Activated CD8-positive, alpha-beta T cell treated with anti-CD3 and anti-CD28 coated beads for 36 hours (primary cell): ENCODE measurements at places on chromosomes 1 and 21. TPM values are rescaled to one million over a fixed set of nuclear protein-coding genes. Genes with fewer than 3 reads are reported as not detected.
A peak's percentile ranks its signal among the peaks of the same experiment; 100 is the strongest.

Gene IFT25
- total RNA-seq, result 63.5 TPM

Gene KCNJ9
- not detected for total RNA-seq

Gene MROH9
- total RNA-seq, result not detected

Gene VCAM1
- total RNA-seq, result 1.1 TPM

DNA sequence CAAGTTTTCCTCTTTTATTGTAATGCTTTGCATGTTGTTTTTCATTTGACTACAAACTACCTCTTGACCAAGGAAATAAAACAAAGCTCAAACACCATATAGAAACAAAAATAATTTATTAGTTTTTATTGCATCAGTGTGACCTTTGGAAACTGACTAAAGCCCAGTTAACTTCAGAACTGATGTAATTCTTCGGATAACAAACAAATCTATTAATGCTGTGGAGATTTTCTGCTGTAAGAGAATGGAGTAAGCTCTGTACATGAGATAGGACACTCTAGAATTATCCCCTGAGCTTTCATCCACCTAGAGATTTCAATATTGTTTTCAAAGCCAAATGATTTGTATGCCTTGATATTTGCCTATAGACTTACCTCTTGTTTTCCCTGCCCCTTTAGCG, 154.0 kb upstream of the KCNK2 start:
- no peak for DNase-seq

Gene SLC44A3
- not detected for total RNA-seq

Gene NUDT4B
- total RNA-seq, result not detected

DNA sequence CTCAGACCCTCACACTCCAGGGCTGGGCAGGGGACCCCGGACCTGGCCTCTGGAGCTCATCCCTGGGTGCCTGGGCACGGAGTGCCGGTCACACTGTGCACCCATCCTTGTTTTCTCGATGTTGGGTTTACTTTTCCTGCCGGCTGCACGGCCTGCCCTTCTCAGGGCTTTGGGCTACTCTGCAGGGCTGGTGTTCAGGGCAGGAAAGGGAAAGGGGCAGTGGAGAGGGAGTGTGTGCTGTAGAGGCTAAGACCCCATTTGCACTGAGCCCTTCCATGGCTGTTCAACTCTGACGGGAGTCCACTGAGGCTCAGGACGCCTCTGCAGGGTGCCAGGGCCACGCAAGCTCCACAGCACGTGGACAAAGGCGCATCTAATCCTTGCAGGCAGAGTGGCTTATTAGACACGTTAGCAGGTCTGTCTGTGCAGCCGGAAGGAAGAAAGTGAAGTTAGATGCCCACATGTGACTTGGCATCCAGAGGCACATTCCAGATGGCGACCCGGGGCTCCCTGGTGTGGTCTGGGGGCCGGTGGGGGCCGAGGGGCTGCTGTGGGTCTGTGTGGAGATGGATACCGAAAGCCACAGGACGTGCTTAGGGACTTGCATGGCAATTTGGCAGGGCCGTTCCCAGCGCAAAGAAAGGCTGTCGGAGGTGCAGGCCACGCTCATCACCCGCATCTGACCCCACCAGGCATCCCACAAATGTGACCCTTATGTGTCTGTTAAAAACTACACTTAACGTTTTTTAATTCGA, 33.6 kb downstream of the COL18A1 start:
- DNase-seq, result no peak

DNA sequence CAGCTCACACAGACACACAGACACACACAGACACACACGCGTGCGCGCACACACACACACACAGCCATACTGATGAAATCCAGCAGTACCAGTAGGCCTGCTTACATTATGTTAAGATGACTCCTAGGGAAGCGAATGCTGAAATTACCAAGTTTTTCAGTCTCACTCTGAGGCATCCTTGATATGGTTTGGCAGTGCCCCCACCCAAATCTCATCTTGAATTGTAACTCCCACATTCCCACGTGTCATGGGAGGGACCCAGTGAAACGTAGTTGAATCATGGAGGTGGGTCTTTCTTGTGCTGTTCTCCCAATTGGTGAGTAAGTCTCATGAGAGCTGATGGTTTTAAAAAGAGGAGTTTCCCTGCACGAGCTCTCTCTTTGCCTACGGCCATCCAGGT, 64.1 kb downstream of the TIAM1 start:
- DNase-seq, result no peak

GRCh38 chr21:38202811-38203210, 54.0 kb upstream of the KCNJ15 start:
- DNase-seq, result no peak

DNA sequence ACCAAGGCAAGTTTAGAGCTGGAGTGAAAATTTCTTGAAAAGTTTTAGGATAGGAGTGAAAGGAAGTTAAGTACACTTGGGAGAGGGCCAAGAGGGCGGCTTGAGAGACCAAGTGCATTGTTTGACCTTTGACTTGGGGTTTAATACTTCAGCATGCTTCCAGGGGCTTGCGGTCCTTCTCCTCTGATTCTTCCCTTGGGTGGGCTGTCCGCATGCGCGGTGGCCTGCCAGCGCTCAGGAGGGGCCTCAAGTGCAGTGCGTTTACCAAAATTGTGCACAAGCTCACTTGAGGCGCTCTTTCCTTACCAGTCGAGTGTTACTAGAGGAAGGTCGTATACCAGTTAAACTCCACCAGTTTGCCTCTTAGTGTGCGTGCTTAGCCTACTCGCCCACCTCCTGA, 91.3 kb upstream of the LYST start:
- DNase-seq, result no peak

DNA sequence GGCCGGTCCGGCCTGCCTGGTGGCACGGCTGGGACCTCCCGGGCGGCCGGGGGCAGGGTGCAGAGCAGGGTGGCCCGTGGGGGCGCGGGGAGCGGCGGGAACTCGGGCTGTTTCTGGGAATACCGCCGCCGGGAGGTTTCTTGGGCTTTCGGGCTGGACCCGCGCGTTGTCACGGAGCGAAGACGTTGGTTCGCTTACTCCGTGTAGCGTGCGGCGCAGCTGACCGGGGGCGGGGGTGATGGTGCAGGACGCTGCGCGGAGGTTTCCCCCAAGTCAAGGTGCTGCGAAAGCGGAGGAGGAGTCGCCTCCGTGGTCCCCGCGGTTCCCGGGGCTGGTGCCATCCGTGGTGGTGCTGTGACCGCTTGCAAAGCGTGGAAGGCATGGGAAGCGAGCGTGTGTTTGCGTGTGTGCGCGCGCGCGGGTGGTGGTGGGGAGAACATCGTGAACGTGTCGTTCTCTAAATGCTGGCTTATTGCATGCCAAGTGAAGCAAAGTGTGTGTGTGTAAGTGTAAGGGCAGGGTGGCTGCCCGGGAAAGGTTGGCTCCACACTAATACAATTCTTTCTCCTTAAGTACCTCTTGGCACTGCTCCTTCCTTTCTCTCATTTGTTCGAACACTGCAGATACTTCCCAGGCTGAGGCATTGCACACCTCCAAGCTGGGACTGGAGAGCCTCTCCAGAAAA, 1.1 kb downstream of the RYR2 start:
- DNase-seq, result peak; percentile 12

Gene GUCA2A
- not detected for total RNA-seq

Gene C1orf122
- total RNA-seq, result 17.9 TPM

DNA sequence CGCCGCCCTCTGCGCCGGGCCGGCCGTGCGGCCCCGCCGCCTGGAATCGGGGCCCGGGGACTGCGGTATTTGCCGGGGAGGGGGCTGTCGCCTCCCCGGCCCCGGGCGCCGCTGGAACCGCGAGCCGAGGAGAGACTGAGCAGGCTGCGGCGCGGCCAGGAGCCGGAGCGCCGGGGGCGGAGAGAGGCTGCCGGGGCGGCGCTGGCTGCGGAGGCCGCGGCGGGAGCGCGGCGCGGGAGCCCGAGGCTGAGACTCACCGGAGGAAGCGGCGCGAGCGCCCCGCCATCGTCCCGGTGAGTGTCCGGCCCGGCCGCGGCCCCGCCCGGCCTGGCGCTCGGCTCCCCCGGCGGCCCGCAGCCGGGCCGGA, 746 bp downstream of the DYRK1A start:
- DNase-seq, result peak; percentile 22

GRCh38 chr21:19048098-19048672, 644.6 kb upstream of the TMPRSS15 start:
- no peak for DNase-seq

GRCh38 chr1:229339086-229339485, 3.8 kb downstream of the CCSAP start:
- DNase-seq, result no peak

Gene NBPF12
- 5.9 TPM for total RNA-seq

DNA sequence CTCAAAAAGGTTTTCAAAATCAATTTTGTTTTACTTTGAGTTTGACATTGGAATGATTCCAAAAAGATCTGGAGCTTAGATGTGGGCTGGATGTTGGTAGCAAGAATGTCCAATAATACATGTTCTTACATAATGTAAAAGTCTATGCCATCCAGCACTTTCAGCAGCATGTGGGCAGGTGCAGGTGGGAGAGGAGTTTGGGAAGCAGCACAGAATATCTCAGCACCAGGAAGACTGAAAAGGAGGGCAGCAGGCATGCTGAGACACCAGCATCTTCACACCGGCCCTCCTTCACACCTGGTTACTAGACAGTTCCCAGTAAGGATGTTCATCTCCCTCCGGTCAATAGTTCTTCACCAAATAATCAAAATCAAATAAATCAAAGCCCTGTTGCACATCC, 166.6 kb downstream of the ZBTB18 start:
- DNase-seq, result no peak

- peak; percentile 19 for DNase-seq
These were observed 10.5 kb upstream of the RNPC3 start for GRCh38 chr1:103514920-103515503.

DNA sequence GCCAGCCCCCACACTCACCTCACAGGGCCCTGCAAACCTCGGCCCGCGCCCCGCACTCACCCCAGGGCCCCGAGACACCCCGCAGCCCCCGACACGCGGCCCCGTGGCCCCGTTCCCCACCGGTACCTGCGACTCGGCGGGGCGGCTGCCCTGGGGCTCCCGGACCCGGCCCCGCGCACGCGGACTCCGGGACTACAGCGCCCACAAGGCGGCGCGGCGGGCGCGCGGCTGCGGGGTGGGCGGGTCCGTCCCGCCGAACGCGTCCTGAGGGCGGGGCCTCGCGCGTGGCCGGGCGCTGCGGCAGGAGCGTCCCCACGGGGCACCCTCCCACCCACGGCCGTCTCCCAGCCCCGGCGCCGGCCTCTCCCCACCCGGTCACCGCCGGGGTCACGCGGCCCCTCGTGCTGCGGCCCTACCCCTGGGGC, at the start of gene SLC19A1:
Gene SLC19A1, minus strand, starts transcription at position 199 of the 425 bp plus-strand sequence. CDS start 4,481 bp downstream, outside the sequence.
- DNase-seq, result peak; percentile 75

Gene LCE6A
- not detected for total RNA-seq

DNA sequence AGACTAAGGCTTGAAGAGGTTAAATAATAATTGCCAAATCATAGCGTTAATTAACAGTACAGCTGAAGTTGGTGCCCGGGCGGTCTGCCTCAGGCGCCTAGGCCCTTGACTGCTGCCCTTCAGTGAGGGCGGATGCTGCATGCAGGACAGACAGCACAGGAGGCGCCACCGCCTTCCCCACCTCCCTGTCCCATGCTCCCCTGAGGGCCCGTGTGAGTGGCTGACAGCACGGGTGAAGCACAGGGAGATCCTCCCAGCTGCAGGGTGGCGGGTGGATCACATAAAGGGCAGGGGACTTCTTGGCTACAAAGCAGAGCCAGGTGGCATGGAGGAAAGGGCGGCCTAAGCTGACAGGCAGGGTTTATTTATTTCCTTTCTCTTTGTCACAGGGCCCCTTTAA, 49.1 kb downstream of the DDX20 start:
- no peak for DNase-seq

Gene OR4F29
- total RNA-seq, result not detected

DNA sequence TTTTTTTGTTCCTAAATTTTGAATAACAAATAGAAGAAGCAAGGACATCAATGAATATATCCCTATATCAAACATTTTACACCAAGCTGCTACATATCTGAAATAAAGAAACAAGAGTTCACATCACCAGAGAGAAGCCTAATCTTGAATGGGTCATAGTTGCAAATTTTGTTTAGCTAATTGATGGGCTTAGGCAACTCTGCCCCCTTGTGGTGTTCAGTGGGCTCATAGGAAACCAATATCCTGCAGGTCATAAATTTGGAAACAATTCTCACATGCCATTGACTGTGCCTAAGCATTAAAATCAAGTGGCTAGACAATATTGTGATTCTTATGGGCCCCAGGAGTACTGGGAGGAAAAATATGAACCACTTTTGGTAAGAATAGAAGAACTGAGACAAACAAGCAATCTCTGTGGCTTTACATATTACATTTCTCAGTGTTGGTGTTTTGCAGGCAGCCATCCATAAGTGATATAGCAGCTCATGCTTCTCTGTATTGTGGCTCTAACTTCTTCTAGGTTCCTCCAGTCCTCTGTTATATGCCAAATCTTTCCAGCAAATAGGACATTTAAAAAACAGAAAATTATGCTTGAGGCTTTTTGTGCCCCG, 1262.8 kb upstream of the PRMT6 start:
- peak; percentile 48 for DNase-seq

DNA sequence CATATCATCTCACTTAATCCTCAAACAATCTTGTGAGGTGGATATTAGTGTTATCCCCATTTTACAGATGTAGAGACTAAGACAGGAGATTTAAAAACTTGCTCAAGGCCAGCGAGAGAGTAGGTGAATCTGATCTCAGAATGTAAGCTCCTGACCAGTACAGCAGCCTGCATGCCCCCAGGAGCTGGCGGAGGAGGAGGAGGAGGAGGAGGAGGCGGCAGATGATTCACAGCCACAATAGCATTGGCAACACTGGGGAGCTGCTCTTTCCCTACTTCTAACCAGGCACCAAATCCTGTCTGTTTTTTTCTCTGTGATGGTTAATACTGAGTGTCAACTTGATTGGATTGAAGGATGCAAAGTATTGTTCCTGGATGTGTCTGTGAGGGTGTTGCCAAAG, 243.2 kb downstream of the ATG4C start:
- DNase-seq, result no peak
